ENCODE measurements at places on chromosomes 4 and X. TPM values are rescaled to one million over a fixed set of nuclear protein-coding genes. Genes with fewer than 3 reads are reported as not detected.

- DNase-seq = no peak
Measured at GRCh38 chr4:170089274-170089667, 485 bp downstream of the AADAT start.

The PDLIM3 gene
- not detected for total RNA-seq

DNA sequence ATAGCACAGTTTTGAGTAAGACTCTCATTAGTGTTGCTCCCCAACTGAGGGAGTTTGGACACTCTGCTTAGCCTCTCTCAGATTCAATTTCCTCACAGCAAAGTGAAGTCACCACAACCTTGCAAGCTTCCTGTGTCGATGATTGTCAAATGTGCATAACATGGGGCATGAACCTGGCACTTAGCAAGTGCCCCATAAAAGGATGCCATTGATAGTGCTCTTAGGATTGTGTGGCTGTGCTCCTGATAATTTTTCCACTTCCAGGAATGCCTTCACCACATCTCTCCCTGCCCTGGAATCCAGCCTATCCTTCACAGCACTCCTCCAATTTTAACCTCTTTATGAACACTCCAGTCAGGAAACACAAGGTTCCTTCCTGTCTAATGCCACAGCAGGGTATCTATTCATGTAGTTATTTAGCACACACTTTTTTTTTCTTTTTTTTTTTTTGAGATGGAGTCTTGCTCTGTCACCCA lies 309.4 kb downstream of the PPP3CA start:
- DNase-seq = peak; percentile 44

- no peak for DNase-seq
Measured at GRCh38 chr4:125679989-125680388, 365.2 kb downstream of the FAT4 start.

- peak; percentile 83 for DNase-seq
Measured at GRCh38 chr4:38179690-38180377, 219.6 kb downstream of the PTTG2 start.

- DNase-seq = no peak
Measured at GRCh38 chr4:30929649-30930048, 209.5 kb downstream of the PCDH7 start.

The AMBN gene
- not detected for total RNA-seq

GRCh38 chrX:23749576-23749975 lies 6.5 kb upstream of the ACOT9 start:
- no peak for DNase-seq

- no peak for DNase-seq
Measured at GRCh38 chr4:1207157-1207470, 34.7 kb upstream of the SPON2 start.

The KLHL4 gene
- not detected for total RNA-seq

DNA sequence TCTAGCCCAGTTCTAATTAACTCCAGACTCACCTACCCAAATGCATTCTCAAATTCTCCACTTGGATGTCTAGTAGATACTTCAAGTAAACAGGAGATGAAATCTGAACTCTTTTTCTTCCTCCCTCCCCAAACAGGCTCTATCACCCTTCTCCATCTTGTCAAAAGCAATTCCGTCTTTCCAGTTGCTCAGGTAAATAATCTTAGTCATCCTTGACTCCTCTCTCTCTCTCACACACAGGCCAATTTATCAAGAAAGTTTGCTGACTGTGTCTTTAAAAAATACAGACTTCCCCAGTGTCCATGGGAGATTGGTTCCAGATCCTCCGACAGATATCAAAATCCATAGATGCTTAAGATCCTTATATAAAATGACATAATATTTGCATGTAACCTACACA lies 12.9 kb downstream of the TXK start:
- no peak for DNase-seq

DNA sequence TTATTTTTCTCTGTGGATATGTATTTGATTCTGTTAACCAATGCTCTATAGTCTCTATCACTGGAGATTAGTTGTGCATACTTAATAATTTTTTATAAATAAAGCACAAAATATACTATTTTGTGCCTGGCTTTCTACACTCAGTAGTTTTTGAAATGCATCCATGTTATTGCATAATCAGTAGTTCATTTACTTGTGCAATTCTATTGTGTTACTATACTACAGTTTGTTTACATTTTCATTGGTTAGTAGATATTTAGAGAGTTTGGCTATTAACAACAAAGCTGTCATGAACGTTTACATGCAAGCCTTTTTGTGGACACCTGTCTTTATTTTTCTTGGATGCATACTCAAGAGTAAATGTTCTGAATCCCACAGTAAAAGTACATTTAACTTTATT lies 265.0 kb upstream of the FAT4 start:
- DNase-seq = no peak

DNA sequence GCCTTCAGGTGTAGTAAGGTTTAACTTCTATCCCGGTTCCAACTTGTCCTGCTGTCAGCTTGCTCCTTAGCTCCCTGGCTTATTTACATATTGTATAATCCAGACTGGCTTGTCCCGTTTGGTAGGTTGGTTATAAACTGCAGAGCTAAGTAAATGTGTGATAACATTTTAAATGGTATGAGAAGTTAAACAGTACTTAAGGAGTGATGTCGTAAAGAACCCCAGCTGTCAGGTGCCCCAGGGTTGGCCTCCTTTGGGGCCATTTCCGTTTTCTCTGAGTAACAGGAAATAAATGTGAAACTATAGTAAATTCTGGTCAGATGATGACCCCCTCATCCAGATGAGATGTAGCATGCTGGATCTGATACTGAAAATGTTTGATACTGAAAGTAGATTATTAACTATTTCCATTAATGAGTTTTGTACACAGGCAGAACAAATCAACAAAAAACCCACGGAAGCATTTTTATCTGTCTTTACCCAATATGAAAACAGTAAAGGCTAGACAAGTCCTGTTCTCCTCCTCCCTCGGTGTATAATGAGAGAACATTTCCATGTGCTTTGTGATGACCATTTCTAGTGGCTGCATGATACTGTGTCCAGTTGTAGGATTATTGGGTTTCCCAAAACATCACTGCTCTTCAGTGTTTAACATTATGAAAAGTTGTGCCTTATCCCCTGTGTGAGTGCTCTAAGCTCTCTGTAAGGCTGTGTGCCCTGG lies 22.4 kb downstream of the GAB1 start:
- DNase-seq = peak; percentile 68

GRCh38 chr4:98522636-98523395 lies 135.6 kb downstream of the TSPAN5 start:
- DNase-seq = no peak

DNA sequence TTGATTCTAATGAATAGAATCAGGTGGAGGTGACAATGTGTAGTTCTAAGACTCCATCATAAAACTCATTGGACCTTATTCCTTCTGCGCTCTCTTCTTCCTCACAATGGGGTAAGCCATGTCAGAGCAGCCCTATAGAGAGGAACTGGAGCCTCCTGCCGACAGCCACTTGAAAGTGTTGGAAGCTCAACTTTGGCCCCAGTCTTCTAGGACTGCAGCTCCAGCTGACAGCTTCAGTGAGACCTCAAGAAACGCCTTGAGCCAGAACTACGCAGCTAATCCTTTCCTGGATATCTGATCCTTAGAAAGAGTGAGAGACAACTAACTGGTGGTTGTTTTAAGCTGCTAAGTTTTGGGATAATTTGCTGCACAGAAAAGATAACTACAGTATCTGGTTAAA lies 22.1 kb upstream of the ADH7 start:
- no peak for DNase-seq

DNA sequence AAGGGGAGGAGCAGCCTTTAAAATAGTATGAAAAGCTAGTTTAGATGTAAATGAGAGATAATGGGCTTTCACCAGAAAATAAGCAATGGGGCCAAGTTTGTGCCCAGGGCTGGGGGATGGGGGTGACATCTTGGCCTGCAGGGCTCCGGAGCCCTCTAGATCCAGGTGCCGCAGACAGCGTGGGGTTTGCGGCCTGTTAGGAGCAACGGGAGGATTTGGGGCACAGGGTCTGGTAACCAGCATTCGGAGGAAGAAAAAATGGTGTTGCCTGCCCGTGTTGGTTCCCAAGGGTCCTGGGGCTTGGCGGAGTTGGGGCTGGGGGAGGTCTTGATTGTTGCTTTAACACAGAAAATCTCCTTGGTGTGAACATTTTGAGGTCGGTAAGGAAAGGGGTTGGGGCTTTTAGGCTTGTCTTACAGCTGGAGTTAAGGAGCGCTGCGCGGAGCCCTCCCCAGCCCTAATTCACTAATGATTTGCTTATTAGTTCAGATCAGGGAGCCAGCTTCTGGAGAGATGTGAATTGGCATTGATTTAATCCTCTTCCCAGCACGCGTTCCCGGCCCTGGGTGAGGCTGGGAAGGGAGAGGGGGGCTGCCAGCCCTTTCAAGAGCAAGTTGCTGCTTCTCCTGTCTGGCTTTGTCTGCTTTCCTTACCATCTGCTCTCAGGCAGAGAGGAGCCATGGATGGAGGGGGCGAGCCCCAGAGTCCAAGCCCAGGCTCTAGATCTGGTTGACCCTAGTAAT lies 443.4 kb downstream of the BCOR start:
- no peak for DNase-seq

The CLGN gene
- total RNA-seq = not detected

- no peak for DNase-seq
Measured at GRCh38 chr4:6463311-6464289, 8.8 kb downstream of the PPP2R2C start.

DNA sequence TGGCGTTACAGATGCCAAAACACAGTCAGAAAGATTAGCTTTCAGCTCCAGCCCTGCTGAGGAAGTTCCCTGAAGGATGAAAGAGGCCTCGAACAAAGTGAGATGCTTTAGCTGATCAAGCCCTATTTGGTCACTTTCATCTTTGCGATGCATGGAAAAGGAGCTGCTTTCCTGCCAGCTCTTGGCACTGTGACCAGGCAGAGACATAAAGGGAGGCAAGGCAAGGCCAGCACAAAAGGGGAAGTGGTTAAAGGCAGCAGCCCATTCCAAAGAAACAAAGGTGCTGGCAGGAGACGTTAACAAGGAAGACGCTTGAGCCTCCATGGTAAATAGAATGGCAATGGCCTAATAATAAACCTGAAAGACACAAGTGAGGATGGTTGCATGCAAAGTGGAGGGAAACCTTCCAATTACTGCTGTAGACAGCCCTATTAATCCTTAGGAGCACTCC lies 617.1 kb upstream of the INTU start:
- DNase-seq = no peak

The REPS2 gene
- not detected for total RNA-seq

GRCh38 chrX:44062840-44063239 lies 89.7 kb upstream of the NDP start:
- no peak for DNase-seq

DNA sequence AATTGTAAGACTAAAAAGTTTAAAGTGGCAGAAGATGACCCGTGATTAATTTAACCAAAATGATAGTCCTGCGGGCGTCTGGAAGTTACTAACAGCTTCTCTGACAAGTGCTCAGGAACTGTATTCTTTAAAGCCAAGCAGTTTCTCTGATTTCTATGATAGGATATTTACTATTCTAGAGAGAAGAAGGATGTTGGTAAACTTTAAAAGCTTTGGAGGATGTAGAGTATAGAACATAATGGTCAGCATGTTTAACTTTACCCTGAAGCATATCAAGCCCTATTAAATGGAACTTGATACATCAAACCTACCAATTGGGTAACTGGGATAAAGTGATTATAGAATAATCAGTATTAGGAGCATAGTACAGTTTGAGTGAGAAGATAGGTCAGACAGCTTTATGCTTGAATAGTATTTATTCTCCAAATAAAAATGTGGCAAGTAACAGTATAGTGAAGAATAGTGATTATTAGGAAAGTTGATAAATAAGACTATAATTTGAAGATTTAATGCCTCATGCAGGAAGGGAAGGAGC lies 1.8 kb downstream of the STIM2 start:
- no peak for DNase-seq

- no peak for DNase-seq
Measured at GRCh38 chr4:62457356-62457755, 1257.2 kb downstream of the ADGRL3 start.

Measured in activated CD4-positive, alpha-beta memory T cell treated with anti-CD3 and anti-CD28 coated beads for 36 hours (primary cell).